ENCODE measurements at places on chromosomes 16 and 17.
A peak's percentile ranks its signal among the peaks of the same experiment; 100 is the strongest.

DNA sequence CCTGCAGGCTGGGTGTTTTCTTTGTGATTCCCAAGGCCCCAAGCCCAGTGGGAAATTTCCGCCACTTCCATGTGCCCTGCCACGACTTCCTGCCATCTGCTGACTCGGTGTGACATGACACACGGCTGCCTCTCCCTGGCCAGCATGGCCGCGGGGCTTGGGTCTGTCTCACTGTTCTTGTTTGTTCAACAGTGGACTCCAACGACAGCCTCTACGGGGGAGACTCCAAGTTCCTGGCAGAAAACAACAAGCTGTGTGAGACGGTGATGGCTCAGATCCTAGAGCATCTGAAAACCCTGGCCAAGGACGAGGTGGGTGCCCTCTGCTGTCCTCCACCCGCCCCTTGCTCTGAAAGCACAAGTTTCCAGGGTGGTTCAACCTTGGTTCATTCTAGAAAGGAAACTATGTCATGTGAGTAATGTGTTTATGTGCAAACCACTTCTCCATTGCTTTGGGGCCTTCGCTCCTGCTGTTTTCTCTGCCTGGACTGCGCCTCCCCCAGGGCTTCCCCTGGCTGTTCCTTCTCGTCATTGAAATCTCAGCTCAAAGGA is 26.8 kb downstream of the KNOP1 start:
- no peak for DNase-seq

GRCh38 chr16:82046941-82047340 is 11.9 kb downstream of the HSD17B2 start:
- DNase-seq, result no peak

- no peak for DNase-seq
Observed at GRCh38 chr17:10806545-10807262, 2.8 kb upstream of the TMEM238L start.

GRCh38 chr16:87678618-87679017 is 76.3 kb downstream of the JPH3 start:
- no peak for DNase-seq

GRCh38 chr17:34370997-34371395 is 8.0 kb upstream of the CCL1 start:
- no peak for DNase-seq

- no peak for DNase-seq
Observed at GRCh38 chr16:16868727-16869126, 489.8 kb downstream of the NPIPA7 start.

DNA sequence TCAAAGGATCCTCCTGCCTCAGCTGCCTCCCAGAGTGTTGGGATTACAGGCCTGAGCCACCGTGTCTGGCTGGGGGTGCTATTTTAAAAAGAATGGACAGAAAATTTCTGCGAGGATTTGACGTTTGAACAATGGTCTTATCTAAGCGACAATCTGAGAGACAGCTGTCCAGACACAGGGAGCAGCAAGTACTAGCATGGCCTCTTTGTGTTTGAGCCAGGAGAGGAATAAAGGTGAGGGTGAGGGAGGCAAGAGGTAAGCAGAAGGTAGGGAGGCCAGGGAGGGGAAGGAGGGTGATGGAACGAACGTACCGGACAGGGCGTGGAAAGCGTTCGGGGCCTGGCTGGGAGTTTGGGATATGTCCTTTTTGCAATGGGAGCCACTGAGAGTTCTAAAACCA is 59.2 kb downstream of the PITPNC1 start:
- DNase-seq, result no peak

DNA sequence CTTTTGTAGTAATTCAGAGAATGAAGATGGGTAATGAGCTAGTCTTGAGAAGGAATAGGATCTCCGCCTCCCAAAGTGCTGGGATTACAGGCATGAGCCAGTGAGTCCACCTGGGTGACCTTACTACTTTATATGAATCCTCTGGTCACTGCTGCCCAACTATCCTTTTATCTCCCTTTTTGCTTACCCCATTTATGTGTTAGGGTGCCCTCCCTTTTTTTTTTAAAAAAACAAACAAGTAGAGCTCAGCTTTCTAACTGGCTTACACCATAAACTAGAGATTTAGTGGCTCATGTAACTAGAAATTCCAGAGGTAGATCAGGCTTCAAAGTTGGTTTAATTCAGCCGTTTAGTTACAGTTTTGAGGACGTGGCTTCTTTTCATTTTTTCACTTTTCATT is 15.6 kb downstream of the USP10 start:
- DNase-seq, result no peak

GRCh38 chr16:5922686-5923085 is 825.1 kb upstream of the EEF2KMT start:
- no peak for DNase-seq

GRCh38 chr16:72825912-72826621 is 221.9 kb downstream of the ZFHX3 start:
- DNase-seq, result no peak

GRCh38 chr16:20870122-20870820 is 29.9 kb downstream of the DCUN1D3 start:
- no peak for DNase-seq

DNA sequence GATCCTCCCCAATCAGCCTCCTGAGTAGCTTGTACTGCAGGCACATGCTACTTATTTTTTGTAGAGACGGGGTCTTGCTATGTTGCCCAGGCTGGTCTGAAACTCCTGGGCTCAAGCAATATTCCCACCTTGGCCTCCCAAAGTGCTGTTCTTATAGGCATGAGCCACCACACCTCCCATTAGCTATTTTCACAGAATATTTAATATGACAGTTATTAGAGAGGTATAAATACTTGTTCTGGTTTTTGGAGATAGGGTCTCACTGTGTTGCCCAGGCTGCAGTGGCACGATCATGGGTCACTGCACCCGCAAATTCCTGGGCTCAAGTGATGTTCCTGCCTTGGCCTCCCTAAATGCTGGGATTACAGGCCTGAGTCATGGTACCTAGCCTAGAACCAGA is 21.1 kb downstream of the ZNF213 start:
- no peak for DNase-seq

- DNase-seq, result peak; percentile 62
Observed at GRCh38 chr16:14186007-14186794, 115.1 kb downstream of the MRTFB start.

- peak; percentile 86 for DNase-seq
Observed at GRCh38 chr17:51166987-51167931, 1.0 kb downstream of the NME2 start.

- DNase-seq, result no peak
Observed at GRCh38 chr16:81384006-81384405, 60.6 kb upstream of the CMIP start.

GRCh38 chr16:67087803-67088202 is 21.9 kb upstream of the PHAF1 start:
- no peak for DNase-seq

DNA sequence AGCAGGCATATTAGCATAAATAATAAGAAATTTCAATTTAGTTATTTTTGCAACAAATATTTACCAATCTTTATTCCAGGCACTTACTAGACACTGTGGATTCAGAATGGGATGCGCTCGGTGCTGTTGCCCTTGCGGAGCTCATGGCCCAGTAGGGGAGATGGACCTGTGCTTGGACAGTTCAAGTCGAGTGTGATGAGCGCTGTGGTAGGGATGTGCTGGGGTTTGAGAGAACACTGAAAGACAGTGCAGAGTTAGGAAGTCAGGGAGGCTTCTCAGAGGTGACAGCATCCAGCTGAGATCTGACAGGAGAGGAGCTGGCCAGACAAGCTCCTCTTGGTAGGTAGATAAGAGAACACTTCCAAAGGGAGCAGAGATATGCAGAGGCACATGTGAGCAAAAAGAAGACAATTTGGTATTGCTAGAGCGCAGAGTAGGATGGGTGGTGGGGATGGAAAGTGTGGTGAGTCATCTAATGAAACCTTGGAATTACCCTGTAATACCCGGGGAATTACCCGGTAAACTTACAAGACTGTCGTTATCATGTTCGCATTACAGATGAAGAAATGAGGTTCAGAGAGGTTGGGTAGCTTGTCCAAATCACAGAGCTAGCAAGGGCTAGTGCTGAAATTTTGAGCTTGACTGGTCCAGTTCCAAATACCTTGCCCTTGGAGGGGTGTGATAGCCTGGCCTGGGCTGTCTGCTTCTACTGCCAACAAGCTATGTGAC is 298.1 kb upstream of the N4BP1 start:
- DNase-seq, result no peak

DNA sequence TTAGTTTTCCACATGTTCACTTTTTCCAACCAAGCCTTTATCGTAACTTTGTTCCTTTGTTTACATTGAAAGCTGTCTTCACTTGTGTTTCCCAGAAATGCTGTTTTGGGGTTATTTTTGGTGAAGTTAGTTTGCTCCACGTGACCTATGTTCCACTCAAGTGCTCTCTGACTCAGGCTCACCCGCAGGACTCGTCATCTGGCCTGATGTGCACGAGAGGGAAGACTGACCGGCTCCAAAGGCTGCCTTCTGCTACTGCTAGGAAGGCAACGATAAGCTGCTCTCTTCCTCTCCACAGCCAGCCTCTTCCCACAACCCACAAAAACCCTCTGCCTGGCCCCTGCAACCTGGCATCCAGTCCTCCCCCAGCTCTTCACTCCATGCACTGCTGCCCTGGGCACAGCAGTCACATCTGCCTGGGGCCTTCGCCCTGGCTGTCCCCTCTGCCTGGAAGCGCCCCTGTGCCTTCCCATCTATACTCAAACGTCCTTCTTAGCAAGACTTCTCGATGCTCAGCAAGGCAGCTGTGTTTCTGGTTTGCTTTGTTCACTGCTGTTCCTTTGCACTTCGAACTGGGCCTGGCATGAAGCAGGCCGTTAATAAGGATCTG is 28.0 kb downstream of the ZCCHC14 start:
- no peak for DNase-seq

DNA sequence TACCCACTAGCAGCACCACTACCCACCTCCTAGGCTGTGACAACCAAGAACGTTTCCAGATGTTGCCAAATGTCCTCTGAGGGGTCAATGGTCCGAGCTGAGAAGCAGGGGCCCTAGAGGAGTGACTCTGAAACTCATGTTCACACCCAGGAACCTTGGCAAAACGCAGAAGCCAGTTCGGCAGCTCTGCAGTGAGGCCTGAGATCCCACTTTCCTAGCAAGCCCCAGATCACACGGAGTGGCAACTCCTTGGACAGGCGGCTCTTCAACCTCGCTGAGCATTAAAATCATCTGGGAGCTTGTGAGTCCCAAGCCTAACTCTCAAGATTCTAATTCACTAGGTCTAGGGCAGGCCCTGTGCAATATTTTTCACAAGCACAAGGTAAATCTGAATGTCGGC is 17.3 kb downstream of the ELAC2 start:
- DNase-seq, result no peak

- DNase-seq, result no peak
Observed at GRCh38 chr17:14289162-14289561, 11.7 kb upstream of the HS3ST3B1 start.

- DNase-seq, result no peak
Observed at GRCh38 chr16:894841-895240, 75.9 kb downstream of the LMF1 start.

GRCh38 chr17:27332047-27332393 is 38.1 kb downstream of the WSB1 start:
- DNase-seq, result no peak

- no peak for DNase-seq
Observed at GRCh38 chr17:57215317-57215716, 41.0 kb upstream of the MSI2 start.

DNA sequence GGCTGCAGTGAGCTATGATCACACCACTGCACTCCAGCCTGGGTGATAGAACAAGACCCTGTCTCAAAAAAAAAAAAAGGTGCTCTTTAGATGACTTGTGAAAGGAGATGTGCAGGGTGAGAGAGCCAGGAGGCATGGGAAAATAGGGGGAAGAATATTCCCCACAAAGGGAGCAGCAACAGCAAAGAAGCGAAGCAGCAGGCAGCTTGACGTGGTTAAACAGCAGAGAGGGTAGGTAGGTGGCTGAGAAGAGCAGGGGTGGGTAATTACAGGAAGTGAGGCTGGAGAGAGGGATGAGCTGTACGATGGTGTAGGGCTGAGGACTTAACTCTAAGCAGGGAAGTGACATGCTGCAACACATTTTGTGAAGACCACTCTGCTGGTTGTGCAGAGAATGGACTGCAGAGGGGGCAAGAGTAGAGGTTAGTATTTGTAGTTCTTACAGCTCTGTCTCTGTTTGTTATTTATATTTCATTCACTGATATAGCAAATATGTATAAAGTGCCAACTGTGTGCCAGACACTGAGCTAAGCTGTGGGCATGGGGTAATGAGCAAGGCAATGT is 1.6 kb downstream of the HEATR3 start:
- no peak for DNase-seq

DNA sequence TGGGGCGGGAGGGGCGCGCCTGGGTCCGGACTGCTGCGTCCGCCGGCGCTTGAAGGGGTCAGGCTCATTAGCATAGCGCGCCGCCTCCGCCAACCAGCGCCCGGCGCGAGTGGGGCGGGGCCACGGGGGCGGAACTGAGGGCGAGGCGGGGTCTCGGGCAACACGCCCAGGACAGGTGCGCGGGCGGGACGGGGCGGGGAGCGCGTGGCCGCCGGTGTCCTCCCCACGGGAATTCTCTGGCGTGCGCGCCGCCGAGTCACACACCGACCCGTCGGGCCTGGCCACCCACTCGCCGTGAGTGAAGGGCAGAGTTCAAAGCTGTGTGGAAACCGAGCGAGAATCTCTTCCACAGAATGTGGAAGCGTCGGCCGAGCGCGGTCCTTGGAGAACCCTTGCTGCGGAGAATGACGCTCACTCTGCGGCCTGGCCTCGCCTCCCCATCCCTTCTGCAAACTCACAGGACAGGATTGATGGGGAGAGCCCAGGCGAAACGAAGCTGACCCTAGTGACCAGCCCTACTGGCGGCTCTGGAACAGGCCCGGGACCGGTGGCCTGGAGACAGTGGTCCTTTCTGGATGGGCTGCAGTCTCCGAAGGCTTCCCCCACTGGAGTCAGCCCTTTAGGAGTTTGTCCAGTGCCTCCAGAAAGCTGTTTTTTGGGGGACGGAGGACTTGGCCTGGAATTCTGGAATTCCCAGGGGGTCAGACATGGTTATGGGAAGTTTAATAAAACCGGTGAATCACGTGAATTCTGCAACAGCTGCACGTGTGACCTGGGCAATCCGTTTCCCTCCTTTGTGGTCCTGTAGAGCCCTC is at the start of gene SNAI3:
Gene SNAI3, minus strand, starts transcription at position 69 of the 815 bp plus-strand sequence. CDS start 101 bp downstream, outside the sequence.
- DNase-seq, result peak; percentile 96

DNA sequence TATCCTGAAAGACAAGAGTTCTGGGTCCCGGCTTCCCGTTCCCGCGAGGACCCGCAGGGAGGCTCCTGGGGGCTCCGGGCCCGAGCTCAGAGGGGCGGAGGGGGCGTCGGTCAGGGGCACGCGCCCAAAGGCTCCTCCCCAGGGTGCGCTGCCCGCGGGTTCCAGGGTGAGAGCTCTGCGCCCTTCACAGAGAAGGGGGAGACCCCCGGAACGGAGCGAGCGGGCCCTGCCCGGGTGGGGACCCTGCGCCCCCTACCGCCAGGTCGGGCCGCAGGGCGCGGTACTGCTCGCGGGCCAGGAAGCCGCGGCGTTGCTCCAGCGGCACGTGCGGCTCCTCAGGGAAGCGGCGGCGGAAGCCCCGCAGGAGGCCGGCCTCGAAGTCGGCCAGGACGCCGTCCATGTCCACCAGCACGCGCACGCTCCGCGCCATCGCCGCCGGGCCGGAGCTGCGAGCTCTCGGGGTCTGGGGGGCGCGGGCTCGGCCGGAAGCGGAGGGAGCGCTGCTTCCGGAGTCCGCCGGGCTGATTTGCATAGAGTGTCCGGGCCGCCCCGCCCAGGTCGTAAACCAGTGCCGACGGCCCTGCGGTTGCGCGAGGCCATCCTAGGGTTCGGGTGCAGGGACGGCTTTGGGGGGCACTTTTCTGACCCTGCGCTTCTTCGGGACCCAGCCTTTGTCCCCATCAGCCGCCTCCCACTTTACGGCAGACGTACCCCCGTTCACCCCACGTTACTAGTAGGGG is at the start of gene NT5C:
Gene NT5C, minus strand, starts transcription at position 465 of the 740 bp plus-strand sequence. Its CDS starts 35 bp downstream, at position 430.
- DNase-seq, result peak; percentile 95

All from ecto neural progenitor cell (in vitro differentiated cells).